ENCODE measurements at places on chromosomes 4 and X.

GRCh38 chr4:94970650-94971049 lies 212.9 kb downstream of the BMPR1B start:
- DNase-seq, result no peak
- no peaks in the 10 kb centered on the region for H3K27me3 ChIP-seq
- no peaks in the 10 kb centered on the region for H3K36me3 ChIP-seq
- H3K4me3 ChIP-seq, result no peak overlapping the region
- no peaks in the 10 kb centered on the region for H3K4me1 ChIP-seq

DNA sequence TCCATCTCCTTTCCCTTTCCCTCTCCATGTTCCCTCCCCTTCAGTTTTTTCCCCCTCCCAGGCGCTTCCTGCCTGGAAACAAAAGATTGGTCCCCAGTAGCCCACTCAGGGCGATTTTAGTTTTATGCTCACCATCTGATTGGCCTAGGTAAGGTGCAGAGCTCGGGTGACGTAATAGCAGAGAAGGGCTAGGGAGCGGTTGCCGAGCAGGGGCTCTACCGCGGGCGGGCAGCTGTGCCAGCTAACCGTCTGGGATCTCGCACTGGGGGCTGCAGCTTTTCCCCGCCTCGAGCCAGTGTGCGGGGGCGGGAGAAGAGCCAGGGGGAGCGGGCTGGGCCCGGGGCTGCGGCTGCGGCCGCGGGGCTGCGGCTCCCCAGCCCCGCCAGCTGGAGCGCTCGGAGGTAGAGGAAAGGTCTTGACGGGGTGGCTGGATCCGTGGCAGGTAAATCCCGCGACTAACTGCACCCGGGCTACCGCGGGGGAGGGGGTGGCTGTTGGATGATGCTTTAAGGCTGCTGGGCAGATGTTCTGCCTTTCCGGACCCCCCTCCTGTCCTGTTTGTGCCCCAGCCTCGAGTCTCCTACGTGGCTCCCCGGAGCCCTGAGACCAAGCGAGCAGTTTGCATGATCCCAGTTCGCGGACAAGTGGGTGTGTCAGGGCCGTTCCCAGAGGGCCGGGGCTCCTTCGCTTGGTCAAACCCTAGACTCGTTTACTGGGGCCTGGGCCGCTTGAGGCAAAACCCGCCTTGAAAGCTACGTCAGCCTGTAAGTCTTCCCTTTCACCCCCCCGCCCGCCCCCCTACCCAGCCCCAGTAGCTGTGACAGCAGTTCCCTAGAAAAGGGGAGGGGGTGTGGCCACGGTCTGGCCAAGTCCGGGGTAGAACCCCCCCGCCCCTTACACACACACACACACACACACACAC lies at the start of gene PAK3:
Gene PAK3, plus strand, starts transcription at position 218 of the 922 bp plus-strand sequence. CDS start 26,913 bp downstream, outside the sequence.
- DNase-seq, result no peak
- no peaks in the 10 kb centered on the region for H3K27me3 ChIP-seq
- no peaks in the 10 kb centered on the region for H3K36me3 ChIP-seq
- H3K4me1 ChIP-seq, result no peaks in the 10 kb centered on the region

GRCh38 chr4:6324461-6324998 lies 54.9 kb downstream of the WFS1 start:
- peak overlapping the region; percentile 72 for H3K27ac ChIP-seq
- peaks cover 28% of the 10 kb centered on the region for H3K4me1 ChIP-seq
- H3K27me3 ChIP-seq, result no peaks in the 10 kb centered on the region
- H3K36me3 ChIP-seq, result no peaks in the 10 kb centered on the region
- DNase-seq, result no peak

GRCh38 chr4:54230484-54231418 lies 1.7 kb downstream of the PDGFRA start:
- H3K4me1 ChIP-seq, result peaks cover 40% of the 10 kb centered on the region
- no peak for DNase-seq
- no peaks in the 10 kb centered on the region for H3K27me3 ChIP-seq
- peak overlapping the region; percentile 88 for H3K27ac ChIP-seq
- no peaks in the 10 kb centered on the region for H3K36me3 ChIP-seq

Measured in esophagus squamous epithelium (tissue), 5 donors.